ENCODE measurements at places on chromosomes 3 and 15. TPM values are rescaled to one million over a fixed set of nuclear protein-coding genes. Genes with fewer than 3 reads are reported as not detected.

DNA sequence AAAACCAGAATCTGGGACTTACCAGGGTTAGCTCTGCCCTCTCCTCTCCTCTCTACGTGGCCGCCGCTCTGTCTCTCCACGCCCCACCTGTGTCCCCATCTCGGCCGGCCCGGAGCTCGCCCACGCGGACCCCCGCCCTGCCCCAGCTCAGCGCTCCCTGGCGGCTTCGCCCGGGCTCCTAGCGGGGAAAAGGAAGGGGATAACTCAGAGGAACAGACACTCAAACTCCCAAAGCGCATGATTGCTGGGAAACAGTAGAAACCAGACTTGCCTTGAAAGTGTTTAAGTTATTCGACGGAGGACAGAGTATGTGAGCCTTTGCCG is 5.4 kb downstream of the ISL2 start:
- peaks cover 23% of the 10 kb centered on the region for H3K36me3 ChIP-seq
- H3K27me3 ChIP-seq: peaks cover 82% of the 10 kb centered on the region
- no peak for DNase-seq
- H3K4me3 ChIP-seq: no peak overlapping the region
- no peak overlapping the region for H3K27ac ChIP-seq
- H3K4me1 ChIP-seq: peaks cover 51% of the 10 kb centered on the region

DNA sequence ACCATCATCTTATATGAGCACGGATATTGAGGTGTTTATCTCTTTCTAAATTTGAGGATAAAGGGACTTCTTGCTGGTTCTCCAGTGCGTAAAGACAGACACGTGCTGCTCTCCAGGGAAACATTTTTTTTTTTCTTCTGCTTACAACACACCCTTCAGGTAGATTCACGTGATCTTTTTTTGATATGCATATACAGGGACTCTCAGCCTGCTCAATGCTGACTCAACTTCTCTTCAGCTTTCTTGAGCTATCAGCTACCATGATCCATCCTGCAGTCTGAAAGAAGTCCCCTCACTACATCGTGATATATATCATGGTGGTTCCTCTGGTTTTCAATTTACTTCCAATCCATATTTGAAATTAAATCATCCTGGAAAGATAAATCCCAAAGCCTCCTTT is 87.1 kb upstream of the SLITRK3 start:
- no peaks in the 10 kb centered on the region for H3K27me3 ChIP-seq
- no peaks in the 10 kb centered on the region for H3K36me3 ChIP-seq
- DNase-seq: no peak
- H3K4me3 ChIP-seq: no peak overlapping the region
- H3K27ac ChIP-seq: no peak overlapping the region

DNA sequence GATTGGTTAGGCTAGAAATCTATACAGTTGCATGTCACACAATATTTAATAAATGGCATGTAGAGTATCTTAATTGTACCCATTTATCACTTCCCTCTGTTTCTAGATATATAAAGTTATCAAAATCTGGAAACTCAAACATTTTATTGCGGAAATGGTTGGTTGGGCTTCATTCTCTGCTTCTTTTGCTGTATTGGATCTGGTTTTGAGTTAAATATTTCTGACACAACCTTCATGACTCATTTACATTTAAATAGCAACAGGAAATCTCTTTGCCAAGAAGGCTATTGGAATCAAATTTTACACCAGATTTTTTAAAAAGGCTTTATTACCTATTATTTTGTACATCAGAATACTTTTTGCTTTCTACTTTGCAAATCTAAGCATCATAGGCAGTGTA is 153.8 kb downstream of the EBLN2 start:
- H3K27ac ChIP-seq: no peak overlapping the region
- H3K4me3 ChIP-seq: no peak overlapping the region
- no peaks in the 10 kb centered on the region for H3K36me3 ChIP-seq
- no peaks in the 10 kb centered on the region for H3K27me3 ChIP-seq

GRCh38 chr3:192915722-192916121 is 1.9 kb downstream of the MB21D2 start:
- H3K27ac ChIP-seq: no peak overlapping the region
- no peak for DNase-seq
- peaks cover 25% of the 10 kb centered on the region for H3K4me1 ChIP-seq

DNA sequence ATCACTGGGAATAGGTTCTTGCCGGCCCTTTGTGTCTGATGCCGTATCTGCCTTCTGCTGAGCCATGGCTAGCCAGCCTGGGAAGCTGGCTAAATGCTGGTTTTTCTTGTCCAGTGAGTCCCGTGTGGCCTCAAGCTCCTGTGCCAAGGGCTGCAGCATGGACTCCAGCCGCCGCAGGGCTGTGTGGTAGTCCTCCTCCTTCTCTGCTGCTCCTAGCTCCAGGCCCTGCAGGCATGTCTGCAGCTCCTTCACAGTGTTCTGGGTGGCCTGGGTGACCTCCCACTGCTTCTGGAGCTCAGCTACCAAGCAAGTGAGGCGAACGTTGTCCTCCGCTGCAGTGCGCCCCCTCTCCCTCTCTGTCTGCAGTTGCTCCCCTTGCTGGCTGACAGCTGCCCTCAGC is 24.9 kb downstream of the CXCR6 start:
- H3K27me3 ChIP-seq: no peaks in the 10 kb centered on the region
- DNase-seq: no peak
- H3K4me1 ChIP-seq: peaks cover 95% of the 10 kb centered on the region
- H3K36me3 ChIP-seq: peaks cover 78% of the 10 kb centered on the region

- no peak overlapping the region for H3K27ac ChIP-seq
- peaks cover 4% of the 10 kb centered on the region for H3K36me3 ChIP-seq
- no peak for DNase-seq
Measured at GRCh38 chr15:77069521-77070121, 1.3 kb downstream of the TSPAN3 start.

DNA sequence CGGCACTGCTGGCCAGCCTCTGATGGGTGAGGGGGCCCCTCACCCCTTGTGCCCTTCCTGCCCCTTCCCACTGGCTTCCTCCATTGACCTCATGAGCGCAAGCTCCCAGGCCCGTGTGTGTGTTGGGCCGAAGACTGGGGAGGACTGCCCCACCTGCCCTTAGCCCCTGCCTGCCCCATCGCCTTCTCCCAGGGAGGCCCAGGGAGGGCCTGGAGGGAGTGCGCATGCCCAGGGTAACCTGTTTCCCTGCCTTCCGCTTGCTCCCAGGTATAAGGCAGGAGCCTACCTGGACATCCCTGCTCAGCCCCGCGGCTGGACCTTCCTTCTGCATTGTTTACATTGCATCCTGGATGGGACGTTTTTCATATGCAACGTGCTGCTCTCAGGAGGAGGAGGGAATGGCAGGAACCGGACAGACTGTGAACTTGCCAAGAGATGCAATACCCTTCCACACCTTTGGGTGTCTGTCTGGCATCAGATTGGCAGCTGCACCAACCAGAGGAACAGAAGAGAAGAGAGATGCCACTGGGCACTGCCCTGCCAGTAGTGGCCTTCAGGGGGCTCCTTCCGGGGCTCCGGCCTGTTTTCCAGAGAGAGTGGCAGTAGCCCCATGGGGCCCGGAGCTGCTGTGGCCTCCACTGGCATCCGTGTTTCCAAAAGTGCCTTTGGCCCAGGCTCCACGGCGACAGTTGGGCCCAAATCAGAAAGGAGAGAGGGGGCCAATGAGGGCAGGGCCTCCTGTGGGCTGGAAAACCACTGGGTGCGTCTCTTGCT is 8.8 kb downstream of the DLL4 start:
- no peak for DNase-seq
- H3K4me1 ChIP-seq: peaks cover 15% of the 10 kb centered on the region
- H3K27ac ChIP-seq: no peak overlapping the region
- no peaks in the 10 kb centered on the region for H3K36me3 ChIP-seq
- H3K27me3 ChIP-seq: peaks cover 6% of the 10 kb centered on the region

GRCh38 chr15:44554934-44555723 is 18.2 kb downstream of the EIF3J start:
- peaks cover 15% of the 10 kb centered on the region for H3K4me1 ChIP-seq
- peaks cover 52% of the 10 kb centered on the region for H3K36me3 ChIP-seq
- H3K4me3 ChIP-seq: no peak overlapping the region

Gene ZNF860
- total RNA-seq: not detected

Gene CLDN16
- not detected for total RNA-seq

Gene DIS3L
- 22.9 TPM for total RNA-seq

Gene ATRIP
- total RNA-seq: 20.9 TPM

Gene GOLGA6L7
- total RNA-seq: not detected

Gene GJD2
- total RNA-seq: not detected

Gene TMEM207
- total RNA-seq: not detected

Gene RAD51
- 83.3 TPM for total RNA-seq

Gene CDHR4
- total RNA-seq: not detected

Gene FLNB
- 9.8 TPM for total RNA-seq
